ENCODE measurements at places on chromosomes 4 and X. TPM values are rescaled to one million over a fixed set of nuclear protein-coding genes. Genes with fewer than 3 reads are reported as not detected.
A peak's percentile ranks its signal among the peaks of the same experiment; 100 is the strongest.

GRCh38 chr4:140336730-140337129, 36.7 kb upstream of the SCOC start:
- no peak overlapping the region for H3K4me3 ChIP-seq
- H3K27me3 ChIP-seq = peaks cover 2% of the 10 kb centered on the region
- H3K4me1 ChIP-seq = no peaks in the 10 kb centered on the region
- no peaks in the 10 kb centered on the region for H3K36me3 ChIP-seq
- H3K27ac ChIP-seq = no peak overlapping the region

- no peak overlapping the region for H3K4me3 ChIP-seq
- H3K27ac ChIP-seq = no peak overlapping the region
- peak; percentile 47 for DNase-seq
Measured at GRCh38 chr4:163484906-163485305, 9.6 kb upstream of the TMA16 start.

Gene GPR78
- not detected for polyA plus RNA-seq

DNA sequence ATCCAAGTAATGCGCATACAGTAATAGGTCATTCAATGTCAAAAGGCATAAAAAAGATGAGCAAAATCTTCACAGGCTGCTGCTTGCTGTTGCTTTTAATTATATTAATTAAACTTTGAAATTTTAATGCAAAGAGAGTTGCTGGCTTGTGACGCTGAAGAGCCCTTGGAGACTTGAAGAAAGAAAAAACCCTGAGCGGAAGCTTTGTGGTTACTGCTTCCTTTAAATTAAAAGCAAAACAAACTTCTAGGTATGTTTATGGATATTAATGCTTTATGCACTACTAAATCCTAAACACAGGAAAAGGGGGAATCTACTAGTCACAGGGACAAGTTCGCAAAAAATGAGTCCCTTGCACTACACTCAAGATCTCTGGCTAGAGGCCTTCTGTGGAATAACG, 166.7 kb downstream of the ANTXR2 start:
- no peak overlapping the region for H3K4me3 ChIP-seq
- no peaks in the 10 kb centered on the region for H3K27me3 ChIP-seq
- no peak overlapping the region for H3K27ac ChIP-seq
- H3K4me1 ChIP-seq = peaks cover 12% of the 10 kb centered on the region
- DNase-seq = no peak

GRCh38 chr4:40055863-40056715, 561 bp upstream of the N4BP2 start:
- peak overlapping the region; percentile 98 for H3K4me3 ChIP-seq
- H3K36me3 ChIP-seq = peaks cover 3% of the 10 kb centered on the region
- H3K27me3 ChIP-seq = peaks cover 2% of the 10 kb centered on the region
- H3K27ac ChIP-seq = peak overlapping the region; percentile 92

Gene TMEM35A
- not detected for polyA plus RNA-seq

- no peak for DNase-seq
- no peaks in the 10 kb centered on the region for H3K27me3 ChIP-seq
- no peaks in the 10 kb centered on the region for H3K36me3 ChIP-seq
- H3K4me1 ChIP-seq = no peaks in the 10 kb centered on the region
Measured at GRCh38 chr4:150116506-150116905, 38.3 kb downstream of the DCLK2 start.

DNA sequence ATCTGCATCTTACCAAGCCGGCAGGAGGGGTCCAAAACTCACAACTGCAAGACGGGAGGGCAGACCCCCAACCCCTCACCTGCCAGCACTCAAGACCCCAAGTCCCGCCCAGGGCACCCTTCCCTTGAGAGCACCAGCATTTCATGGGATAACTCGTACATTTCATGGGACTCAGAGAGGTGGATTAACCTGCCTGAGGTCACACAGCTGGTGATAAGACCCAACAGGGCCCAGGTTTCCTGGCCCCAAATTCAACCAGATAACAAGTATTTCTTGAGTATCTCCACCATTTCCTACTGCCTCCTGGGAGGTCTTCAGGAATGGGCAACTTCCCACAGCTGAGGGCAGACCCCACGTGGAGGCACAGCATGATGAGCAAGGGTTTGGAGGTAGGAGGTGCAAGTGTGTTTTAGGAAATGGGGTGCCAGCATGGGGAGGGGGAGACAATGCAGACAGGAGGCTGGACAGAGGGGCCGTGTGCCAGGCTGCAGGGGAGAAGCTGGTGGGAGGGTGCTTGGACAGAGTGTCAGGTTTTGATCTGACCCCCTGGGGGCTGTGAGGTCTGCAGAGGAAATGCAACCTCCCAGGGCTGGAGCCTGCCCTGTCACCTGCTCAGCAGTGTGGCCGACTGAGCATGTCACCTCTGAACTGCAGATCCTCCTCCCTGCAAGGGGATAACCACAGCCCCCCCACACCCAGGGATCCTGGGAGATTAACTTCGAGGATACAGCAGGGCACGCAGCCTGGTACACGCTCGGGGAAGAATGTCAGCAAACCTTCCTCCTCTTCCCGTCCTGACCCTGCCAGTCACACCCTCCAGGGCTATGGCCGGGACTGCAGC, 4.4 kb downstream of the ADRA2C start:
- DNase-seq = no peak
- H3K4me1 ChIP-seq = peaks cover 11% of the 10 kb centered on the region
- H3K27me3 ChIP-seq = peaks cover 16% of the 10 kb centered on the region
- H3K4me3 ChIP-seq = no peak overlapping the region

DNA sequence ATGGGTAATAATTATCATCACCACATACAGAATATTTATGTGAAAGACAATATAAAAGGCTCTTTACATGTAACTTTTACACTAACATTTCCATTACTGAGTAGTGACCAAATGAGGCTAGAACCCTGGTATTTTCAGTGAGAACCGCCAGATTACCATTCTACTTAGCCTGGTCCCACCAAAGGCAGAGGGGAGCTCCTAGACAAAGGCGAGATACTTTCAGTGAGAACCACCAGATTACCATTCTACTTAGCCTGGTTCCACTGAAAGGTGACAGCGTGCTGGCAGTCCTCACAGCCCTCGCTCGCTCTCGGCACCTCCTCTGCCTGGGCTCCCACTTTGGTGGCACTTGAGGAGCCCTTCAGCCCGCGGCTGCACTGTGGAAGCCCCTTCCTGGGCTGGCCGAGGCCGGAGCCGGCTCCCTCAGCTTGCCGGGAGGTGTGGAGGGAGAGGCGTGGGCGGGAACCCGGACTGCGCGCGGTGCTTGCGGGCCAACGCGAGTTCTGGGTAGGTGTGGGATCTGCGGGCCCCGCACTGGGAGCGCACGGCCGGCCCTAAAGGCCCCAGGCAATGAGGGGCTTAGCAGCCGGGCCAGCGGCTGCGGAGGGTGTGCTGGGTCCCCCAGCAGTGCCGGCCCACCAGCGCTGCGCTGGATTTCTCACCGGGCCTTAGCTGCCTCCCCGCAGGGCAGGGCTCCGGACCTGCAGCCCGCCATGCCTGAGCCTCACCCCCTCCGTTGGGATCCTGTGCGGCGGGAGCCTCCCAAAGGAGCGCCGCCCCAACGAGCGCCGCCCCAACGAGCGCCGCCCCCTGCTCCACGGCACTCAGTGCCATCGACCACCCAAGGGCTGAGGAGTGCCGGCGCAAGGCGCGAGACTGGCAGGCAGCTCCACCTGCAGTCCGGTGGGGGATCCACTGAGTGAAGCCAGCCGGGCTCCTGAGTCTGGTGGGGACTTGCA, 1276.1 kb downstream of the PCDH7 start:
- no peaks in the 10 kb centered on the region for H3K4me1 ChIP-seq
- DNase-seq = no peak
- no peaks in the 10 kb centered on the region for H3K36me3 ChIP-seq
- no peaks in the 10 kb centered on the region for H3K27me3 ChIP-seq

Gene LEF1
- 16.7 TPM for polyA plus RNA-seq

- H3K27me3 ChIP-seq = peaks cover 13% of the 10 kb centered on the region
- no peak overlapping the region for H3K4me3 ChIP-seq
- no peak for DNase-seq
Measured at GRCh38 chr4:76256032-76256431, 4.5 kb downstream of the FAM47E start.

DNA sequence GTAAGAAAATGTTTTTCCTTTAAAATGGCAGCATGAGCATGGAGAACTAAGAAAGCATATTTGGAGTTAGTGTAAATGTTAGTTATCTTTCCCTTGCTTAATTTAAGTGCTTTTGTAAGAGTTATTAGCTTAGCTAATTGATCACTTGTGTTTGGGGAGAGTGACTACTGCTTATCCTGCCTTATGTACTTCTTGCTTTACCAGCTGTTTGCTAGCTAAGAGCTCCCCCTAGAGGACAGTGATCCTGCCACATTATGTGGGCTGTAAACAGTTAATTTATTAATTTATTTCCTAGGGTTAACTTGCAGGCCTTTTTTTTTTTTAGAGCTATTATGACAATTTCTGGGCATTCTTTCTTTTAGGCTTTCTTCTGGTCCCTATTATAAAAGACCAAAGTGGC, 435.8 kb downstream of the MAGEB5 start:
- no peak overlapping the region for H3K27ac ChIP-seq
- H3K36me3 ChIP-seq = no peaks in the 10 kb centered on the region
- DNase-seq = no peak

- no peaks in the 10 kb centered on the region for H3K36me3 ChIP-seq
- no peak overlapping the region for H3K4me3 ChIP-seq
- no peaks in the 10 kb centered on the region for H3K4me1 ChIP-seq
Measured at GRCh38 chr4:75172551-75172950, 239.6 kb downstream of the PARM1 start.

Gene EMCN
- not detected for polyA plus RNA-seq

GRCh38 chrX:139795196-139795595, 87.2 kb upstream of the MCF2 start:
- peak overlapping the region; percentile 58 for H3K4me3 ChIP-seq
- peak; percentile 51 for DNase-seq
- peaks cover 31% of the 10 kb centered on the region for H3K4me1 ChIP-seq
- peak overlapping the region; percentile 91 for H3K27ac ChIP-seq

Gene S100P
- 1.5 TPM for polyA plus RNA-seq

DNA sequence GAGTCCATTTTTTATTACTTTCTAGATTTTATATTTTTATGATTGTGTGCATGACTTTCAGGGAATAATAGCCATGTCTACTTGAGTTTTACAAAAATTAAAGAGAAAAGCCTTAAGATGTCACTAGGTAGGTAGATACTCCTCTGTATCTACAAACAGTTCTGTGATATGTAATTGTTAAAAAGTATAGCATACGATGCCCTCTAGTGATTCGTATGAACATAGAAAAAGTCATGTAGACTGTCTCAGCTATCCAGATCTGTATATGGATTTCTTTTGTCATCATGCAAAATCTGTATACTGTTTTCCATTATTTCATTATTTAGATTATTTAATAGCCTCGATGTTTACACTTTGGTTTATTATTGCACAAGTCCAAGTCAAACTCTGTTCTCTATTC, 856.6 kb downstream of the CENPC start:
- H3K27ac ChIP-seq = no peak overlapping the region
- no peak overlapping the region for H3K4me3 ChIP-seq
- no peaks in the 10 kb centered on the region for H3K36me3 ChIP-seq
- no peaks in the 10 kb centered on the region for H3K27me3 ChIP-seq
- H3K4me1 ChIP-seq = no peaks in the 10 kb centered on the region

DNA sequence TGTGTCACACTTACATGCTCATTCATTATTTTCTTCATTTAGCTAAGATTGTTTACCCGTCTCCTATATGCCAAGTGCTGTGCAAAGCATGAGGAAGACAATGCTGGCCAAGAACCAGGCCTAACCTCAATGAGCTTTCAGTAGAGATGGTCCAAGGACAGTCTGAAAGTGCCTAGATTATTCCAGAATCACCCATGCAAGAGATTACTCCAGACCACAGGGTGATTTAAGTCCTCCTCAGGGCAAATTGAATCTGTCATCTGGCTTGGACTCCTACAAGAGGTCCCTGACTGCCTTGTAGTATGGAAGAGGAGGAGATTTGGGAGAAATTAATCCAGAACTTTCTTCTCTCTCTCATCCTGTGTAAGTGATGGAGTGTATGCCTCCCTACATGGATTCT, 99.4 kb upstream of the NDP start:
- H3K4me1 ChIP-seq = no peaks in the 10 kb centered on the region
- DNase-seq = no peak
- no peaks in the 10 kb centered on the region for H3K36me3 ChIP-seq

Gene SOX3
- not detected for polyA plus RNA-seq

Gene MAPK10
- polyA plus RNA-seq = not detected

DNA sequence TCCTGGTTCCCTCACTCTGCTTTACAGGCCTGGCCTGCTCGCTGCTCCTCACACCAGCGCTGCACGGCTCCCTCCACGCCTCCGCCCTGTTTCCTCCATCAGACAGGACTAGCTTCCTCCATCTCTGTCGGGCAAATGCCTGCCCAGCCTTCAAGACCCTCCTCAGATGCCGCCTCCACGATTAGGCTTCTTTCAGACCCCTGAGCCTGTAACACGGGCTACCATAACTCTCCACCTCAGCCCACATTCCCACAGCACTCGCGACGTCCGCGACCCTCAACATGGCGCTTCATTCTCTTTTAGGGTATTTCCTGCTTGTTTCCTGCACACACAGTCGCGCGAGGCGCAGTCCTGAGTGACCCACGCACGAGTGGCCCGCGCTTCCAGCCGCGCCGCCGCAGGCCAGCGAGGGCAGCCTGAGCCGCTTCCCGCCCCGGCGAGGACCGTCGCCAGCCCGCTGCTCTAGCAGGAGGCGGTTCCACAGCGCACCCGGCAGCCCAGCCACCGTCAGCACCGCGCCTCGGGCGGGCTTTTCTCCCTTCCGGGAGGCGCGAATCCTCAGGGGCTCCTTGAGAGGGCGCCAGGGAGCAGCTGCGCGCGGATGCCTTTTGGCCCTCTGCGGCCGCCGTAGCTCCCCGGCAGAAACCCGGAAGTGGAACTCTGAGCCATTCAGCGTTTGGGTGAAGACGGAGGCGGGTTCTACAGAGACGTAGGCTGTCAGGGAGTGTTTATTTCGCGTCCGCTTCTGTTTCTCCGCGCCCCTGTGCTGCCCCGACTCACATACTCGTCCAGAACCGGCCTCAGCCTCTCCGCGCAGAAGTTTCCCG, at the start of gene FRG1:
Gene FRG1 (plus strand): TSS at position 695 of the 827 bp plus-strand sequence. CDS start 138 bp downstream, outside the sequence.
- DNase-seq = peak; percentile 98
- peaks cover 9% of the 10 kb centered on the region for H3K27me3 ChIP-seq
- peak within 1 kb of the TSS; percentile 98 for H3K4me3 ChIP-seq
- peaks cover 11% of the 10 kb centered on the region for H3K36me3 ChIP-seq
- peak within 1 kb of the TSS; percentile 95 for H3K27ac ChIP-seq

GRCh38 chrX:134677332-134677731, 19.1 kb upstream of the PLAC1 start:
- peaks cover 4% of the 10 kb centered on the region for H3K27me3 ChIP-seq
- no peak overlapping the region for H3K4me3 ChIP-seq
- no peak overlapping the region for H3K27ac ChIP-seq
- no peaks in the 10 kb centered on the region for H3K4me1 ChIP-seq
- DNase-seq = no peak
- no peaks in the 10 kb centered on the region for H3K36me3 ChIP-seq
